ENCODE measurements at places on chromosomes 2 and 18.
A peak's percentile ranks its signal among the peaks of the same experiment; 100 is the strongest.

GRCh38 chr2:18814387-18814786 is 225.0 kb upstream of the NT5C1B start:
- DNase-seq = no peak

DNA sequence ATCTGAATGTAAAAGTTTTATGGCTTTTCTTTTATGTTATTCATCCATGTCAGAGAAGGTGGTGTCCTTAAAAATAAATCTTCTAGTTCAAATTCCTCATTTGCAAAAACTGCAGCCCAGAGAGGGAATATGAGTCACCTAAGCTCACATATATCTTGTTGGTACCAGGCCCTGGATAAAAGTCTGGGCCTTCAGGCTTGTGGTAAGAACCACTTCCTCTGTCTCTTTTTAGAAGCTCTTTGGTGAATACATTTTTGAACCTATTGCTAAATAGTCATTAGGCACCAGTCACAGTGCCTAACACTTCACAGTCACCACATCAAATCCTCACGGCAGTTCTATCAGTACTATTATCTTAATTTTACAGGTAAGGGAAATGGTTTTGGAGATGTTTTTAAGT is 199.2 kb downstream of the KCNS3 start:
- DNase-seq = no peak

- DNase-seq = no peak
Measured at GRCh38 chr2:230227216-230227615, 1.7 kb downstream of the SP140 start.

GRCh38 chr2:127516041-127516762 is 10.1 kb downstream of the IWS1 start:
- no peak for DNase-seq

GRCh38 chr2:112614201-112614840 is 29.9 kb downstream of the CHCHD5 start:
- DNase-seq = no peak

GRCh38 chr18:29457316-29457889 is 1280.5 kb upstream of the CDH2 start:
- DNase-seq = no peak

DNA sequence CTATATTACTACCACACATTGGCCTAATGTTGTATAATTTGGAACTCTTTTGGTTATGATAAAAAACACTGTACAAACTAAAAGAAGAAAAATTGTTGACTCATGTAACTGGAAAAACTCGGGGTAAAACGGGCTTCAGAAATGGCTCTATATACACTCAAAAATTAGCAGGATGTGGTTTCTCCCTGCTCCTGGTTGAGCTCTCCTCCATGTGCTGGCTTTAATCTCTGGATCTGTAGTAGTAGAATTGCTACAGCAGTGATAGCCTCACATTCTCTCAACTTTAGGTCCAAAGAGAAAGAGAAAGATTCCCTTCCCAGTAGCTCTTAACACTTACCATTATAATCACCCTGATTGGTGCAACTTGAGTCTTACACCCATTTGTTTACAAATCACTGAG is 274.9 kb upstream of the GALNT5 start:
- DNase-seq = no peak

DNA sequence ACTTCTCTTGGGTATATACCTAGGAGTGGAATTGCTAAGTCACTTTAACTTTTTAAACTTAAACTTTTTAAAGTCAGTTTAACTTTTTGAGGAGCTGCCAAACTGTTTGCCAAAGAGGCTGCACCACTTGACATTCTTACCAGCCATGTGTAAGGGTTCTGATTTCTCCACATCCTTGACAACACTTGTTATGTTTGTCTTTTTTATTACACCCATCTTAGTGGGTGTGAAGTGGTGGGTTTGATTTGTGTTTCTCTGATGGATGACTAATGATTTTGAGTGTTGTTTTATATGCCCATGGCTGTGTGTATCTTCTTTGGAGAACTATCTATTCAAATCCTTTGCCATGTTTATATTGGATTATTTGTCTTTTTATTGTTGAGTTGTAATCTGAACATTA is 13.6 kb downstream of the ASAP2 start:
- DNase-seq = no peak

GRCh38 chr2:143284087-143284675 is 155.0 kb downstream of the ARHGAP15 start:
- peak; percentile 5 for DNase-seq

DNA sequence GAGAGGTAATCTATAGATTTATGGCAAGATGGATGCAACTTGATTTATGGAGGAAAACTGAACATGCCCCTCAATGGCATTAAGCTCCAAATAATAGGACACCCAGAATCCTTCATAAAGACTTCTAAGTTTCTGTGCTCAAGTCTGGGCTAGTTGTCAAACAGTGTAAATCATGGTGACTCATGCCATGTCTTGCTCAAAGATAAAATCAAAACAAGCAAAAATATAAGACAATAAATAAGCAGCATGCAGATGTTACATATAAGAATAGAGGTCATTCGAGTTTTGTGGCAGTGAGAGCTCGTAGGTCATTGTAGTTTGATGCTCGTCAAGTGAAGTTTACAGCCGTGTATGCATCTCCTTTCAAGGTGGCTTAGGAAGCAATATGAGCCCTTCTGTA is 403.2 kb downstream of the THSD7B start:
- DNase-seq = no peak
